ENCODE measurements at places on chromosomes 4 and X. TPM values are rescaled to one million over a fixed set of nuclear protein-coding genes. Genes with fewer than 3 reads are reported as not detected.

DNA sequence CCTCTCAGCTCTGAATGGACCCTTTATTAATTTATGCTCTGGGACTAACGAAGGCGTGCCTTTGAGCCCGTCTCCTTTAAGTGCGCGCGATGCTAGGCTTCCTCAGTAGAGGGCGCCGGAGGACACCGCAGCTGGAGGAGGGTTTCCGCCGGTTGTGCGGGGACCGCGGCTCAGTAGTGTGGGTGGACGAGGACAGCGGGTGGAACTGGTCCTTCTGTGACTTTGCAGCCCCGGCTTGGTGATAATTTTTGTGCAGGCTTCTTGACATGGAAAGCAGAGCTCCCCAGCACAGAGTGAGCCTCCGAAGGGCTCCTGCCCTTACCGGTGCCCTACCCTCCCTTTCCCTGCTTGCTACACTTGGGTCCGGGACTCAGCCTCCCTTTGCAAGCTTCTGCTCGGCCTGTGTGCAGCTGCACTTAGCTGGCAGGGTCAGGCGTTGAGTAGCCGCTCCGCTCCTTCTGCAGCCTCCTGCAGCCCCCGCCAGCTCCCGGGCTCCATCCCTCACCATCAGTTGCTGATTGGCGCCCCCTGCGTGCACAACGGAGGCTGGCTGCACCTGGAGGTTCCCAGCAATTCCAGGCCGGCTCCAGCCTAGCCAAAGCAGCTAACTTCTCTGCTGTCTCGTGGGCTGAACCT lies 26.8 kb upstream of the BOD1L1 start:
- peak; percentile 82 for DNase-seq

The PRRG3 gene
- not detected for total RNA-seq

GRCh38 chr4:51870441-51871188 lies 27.7 kb downstream of the DCUN1D4 start:
- DNase-seq: no peak

DNA sequence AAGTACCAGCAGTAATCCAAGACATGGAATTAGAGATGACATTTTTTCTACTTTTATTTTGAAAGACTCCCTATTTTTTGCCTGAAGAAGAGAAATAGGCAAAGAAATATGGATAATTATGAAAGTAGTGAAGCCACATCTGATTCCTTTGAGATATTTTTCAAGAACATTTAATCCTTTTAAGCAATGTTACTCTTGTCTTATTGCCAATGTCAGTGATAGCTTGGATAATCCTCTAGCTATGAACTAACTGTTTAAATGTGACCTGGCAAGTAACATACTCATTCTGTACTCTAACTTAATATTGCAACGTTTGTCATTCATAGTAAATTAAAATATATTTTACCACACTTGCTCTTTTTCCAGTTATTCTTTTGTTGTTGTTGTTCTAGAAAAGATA lies 181.3 kb downstream of the VEGFC start:
- DNase-seq: no peak

The PDZD4 gene
- total RNA-seq: 1.3 TPM

DNA sequence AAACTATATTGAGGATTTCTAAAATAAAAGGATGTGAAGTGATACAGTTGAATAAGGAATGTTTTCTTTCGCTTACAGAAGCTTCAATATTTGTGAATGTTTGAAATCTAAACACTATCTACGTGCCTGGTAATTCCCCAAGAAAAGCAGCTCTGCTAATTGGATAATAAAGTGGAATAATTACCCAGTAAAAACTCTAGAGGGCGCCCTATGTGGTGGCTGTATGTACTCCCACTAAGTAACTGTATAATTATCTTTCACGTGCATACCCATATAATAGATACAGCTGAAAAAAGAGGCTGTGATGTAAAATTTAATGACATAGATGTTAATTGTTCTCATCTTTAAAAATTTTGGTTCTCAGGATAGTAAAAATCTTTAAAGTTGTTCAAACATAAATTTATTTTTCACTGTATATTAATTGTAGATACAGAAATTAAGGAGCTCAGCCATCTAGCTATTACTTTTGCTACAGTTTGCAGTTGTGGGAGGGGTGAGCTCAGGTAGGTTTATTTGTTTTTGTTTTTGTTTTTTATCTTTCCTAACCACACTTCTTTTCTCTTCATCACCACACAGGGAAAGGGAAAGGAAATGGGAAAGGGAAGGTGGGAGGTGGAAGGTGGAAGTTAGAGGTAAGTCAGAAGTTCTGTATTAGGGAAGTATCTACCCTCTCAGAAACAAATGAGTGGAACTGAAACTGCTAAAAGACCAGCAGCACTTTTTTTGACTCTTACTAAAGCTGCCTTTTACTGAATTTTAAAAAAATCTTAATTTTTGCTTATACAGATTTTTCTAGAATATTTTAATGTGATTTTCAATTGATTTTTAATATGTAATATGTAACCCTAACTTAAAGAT lies 151.7 kb upstream of the RPS6KA6 start:
- no peak for DNase-seq

DNA sequence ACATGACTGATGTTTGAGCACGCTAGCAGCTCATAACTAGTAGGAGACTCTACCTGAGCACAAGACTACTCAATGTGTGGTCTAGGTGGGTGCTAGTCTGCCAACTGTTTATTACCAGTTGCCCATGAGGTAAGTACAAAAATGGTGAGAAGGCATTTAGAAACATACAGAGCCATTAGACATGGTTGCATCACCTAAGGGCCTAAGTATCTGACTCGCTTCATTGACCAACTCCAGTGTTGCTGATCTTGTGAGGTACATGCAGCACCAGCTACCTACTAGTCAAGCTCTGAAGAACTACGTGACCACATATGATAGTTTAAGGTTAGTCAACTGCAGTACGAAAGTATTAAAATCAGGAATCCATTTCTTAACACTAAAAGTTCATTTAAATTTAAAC lies 39.9 kb downstream of the APBB2 start:
- no peak for DNase-seq

DNA sequence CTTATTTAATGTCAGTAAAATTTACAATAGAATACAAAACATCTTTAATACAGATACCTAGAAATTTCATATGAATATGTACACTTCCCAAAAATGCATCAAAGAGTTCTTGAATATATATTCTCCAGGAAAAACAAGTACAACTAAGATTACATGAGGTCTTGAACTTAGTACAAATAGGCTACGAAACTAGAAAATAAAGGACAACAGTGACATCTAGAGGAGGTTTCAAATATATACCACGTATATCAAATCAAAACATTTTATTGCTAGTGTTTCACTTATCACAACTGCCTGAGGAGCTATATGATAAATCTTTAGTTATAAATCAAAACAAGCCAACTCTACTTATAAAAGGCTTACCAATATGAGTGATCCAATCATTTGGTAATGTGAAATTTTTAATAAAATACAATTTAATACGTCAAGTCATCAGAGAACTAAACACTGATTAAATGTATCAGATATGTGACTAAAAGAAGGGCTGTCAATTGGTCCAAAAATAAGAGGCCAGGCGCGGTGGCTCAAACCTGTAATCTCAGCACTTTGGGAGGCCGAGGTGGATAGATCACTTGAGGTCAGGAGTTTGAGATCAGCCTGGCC lies 36.6 kb downstream of the ANAPC10 start:
- peak; percentile 26 for DNase-seq

- no peak for DNase-seq
Observed at GRCh38 chr4:175560604-175561003, 251.5 kb downstream of the GPM6A start.

DNA sequence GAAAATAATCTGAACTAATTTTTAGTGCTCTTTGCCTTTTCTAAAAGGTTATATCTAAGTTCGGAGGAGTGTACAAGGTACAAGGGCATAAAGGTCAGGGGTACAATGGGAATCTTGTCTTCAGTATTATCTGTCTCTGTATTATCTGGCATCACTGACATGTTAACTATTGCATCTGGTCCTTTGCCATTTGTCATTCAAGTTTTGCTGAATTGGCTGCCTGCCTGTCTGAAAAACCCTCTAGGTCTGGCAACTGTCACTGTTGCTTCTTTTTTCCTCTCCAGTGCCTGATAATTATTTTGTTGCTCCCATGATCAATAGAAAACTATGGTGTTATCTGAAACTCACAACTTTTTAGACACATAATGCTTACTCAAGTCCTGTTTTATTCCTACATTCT lies 112.5 kb upstream of the STK26 start:
- no peak for DNase-seq

DNA sequence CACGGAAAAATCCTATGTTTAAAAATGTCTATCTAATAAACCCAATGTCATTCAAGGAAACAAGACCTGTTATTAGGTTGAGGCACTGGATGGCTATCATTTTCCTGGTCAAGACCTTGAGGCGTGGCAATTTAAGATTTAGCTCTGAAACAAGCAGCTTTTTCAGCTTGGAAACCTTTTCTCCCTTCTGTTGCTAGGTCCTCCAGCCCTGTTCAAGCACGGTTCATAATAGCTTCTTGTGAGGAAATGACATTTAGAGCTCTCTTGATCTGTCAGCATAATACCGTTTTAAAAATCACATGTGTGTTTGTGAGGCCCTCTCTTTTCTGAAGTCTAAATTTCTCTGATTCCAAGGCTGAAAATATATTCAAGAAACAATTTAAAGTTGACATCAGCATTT lies 133.6 kb upstream of the GRPR start:
- DNase-seq: no peak

GRCh38 chr4:123870216-123870876 lies 473.8 kb downstream of the SPRY1 start:
- no peak for DNase-seq

DNA sequence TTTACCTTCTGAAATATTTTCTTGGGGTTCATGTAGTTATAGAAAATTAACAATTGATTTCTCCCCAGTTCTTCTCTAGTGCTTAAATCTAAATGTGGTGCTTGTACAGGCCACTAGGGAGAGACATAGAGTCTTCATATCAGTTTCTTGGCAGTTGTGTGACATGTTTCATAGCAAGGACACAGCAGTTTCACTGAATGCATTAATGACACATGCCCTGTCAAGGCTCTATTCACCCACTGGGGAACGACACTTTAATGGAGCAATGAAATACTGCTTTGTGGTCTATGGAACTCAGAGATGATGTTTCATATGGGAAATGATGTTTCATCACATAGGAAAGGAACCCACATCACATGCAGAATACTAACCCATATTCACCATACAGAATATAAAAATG lies 2.8 kb downstream of the VEGFC start:
- DNase-seq: no peak

DNA sequence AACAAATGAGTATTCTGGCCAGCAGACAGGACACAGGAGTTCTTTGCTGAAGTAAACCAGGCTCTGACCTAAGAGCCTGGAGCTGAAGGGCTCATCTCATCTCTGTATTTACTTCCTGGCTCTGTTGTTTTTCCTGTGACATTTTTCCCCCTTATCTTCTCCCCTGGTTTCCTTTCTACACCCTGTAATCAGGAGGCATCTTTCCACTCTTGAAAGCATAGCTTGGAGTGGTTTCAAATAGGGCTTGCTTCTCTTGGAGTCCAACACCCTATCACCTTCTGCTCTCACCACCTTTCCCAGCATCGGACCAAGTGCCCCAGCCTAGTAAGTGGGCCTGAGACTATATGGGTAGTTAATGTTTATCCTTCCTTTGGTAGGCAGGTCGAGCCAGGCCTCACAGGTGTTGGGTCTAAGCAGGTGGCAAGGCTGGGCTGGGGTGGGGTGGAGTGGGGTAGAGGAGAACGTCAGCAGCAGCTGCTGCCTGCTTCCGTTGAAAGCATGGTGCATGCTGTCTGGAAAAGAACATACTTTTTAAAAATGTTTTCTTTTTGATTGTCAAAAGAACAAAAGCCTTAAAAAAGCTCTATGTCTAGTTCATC lies 1.2 kb downstream of the DRP2 start:
- no peak for DNase-seq

DNA sequence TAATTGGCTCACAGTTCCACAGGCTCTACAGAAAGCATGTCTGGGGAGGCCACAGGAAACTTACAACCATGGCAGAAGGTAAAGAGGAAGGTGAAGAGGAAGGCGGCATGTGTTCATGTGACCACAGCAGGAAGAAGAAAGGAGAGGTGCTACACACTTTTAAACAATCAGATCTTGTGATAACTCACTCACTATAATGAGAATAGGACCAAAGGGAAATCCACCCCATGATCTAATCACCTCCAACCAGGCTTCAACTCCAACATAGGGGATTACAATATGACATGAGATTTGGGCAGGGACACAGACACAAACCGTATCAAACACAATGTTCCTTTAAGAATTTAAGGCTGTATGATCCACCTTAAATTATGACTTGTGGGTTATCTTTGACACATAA lies 10.5 kb upstream of the PGM2 start:
- no peak for DNase-seq

The SULT1E1 gene
- total RNA-seq: not detected

DNA sequence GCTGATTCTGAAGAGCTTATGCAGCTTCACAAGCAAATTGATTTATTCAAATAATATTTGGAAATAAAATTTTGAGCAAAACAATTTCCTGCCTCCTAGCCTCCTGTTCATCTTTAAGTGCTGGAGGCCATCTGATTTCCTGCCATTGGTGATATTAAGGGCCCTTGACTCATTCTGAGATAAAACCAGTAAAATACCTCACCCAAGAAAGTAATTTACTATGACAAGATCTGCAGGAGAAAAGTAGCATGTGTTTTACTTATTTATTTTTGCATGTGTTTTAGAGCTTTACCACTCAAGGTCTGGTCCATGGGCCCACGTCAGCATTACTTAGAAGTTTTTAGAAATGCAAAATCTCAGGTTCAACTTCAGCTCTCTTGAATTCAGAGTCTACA lies 67.7 kb downstream of the DCLK2 start:
- no peak for DNase-seq

The MSX1 gene
- total RNA-seq: 0.11 TPM

- no peak for DNase-seq
Observed at GRCh38 chr4:23741681-23742191, 148.1 kb downstream of the PPARGC1A start.

- DNase-seq: no peak
Observed at GRCh38 chrX:76183289-76184049, 10.6 kb downstream of the PBDC1 start.

The GUF1 gene
- total RNA-seq: 43.0 TPM

The MAGEA12 gene
- not detected for total RNA-seq

The NPNT gene
- not detected for total RNA-seq

DNA sequence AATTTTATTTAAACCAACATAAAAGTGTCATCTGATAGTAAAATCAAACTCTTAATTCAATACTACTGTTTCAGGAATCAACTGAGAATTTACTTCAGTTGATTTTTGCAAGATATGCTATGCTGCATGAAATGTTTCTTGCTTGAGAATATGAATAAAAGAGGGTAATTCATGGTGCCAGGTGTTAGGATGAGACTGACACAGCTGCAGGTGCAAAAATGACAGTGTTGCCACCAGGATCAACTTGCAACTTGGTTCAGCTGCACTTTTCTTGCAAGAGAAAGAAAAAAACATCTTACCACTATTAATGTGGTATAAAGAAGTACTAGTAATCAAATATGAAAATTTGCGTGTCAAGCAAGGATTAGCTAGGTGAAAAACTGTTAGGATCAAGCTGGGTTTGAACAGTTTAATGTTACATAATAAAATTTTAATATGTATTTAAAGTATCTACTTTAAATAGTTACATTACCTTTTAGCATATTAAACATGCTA lies 49.7 kb downstream of the CHIC2 start:
- DNase-seq: no peak

Measured in CD8-positive, alpha-beta memory T cell (primary cell).